NCI-H460 (cell line): ENCODE measurements at places on chromosomes 13 and 19. TPM values are rescaled to one million over a fixed set of nuclear protein-coding genes. Genes with fewer than 3 reads are reported as not detected.

DNA sequence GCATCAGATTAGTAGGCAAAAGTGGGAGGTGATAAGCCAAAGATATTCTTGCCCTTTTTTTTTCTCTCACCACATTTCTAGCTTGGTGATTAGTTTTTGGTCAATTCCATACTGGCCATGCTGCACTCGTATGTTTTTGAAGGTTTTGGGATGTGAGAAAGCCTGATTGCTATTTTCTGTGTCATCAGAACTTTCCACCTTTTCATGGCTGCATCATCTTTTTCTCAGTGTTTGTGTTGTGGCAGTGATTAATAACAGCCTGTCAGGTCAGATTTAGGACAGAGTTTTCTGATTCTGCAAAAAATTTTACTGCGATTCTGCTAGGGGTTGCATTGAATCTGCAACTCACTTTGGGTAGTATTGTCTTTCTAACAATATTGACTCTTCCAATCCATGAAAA, 32.9 kb downstream of the PSG1 start:
- no peak for DNase-seq

DNA sequence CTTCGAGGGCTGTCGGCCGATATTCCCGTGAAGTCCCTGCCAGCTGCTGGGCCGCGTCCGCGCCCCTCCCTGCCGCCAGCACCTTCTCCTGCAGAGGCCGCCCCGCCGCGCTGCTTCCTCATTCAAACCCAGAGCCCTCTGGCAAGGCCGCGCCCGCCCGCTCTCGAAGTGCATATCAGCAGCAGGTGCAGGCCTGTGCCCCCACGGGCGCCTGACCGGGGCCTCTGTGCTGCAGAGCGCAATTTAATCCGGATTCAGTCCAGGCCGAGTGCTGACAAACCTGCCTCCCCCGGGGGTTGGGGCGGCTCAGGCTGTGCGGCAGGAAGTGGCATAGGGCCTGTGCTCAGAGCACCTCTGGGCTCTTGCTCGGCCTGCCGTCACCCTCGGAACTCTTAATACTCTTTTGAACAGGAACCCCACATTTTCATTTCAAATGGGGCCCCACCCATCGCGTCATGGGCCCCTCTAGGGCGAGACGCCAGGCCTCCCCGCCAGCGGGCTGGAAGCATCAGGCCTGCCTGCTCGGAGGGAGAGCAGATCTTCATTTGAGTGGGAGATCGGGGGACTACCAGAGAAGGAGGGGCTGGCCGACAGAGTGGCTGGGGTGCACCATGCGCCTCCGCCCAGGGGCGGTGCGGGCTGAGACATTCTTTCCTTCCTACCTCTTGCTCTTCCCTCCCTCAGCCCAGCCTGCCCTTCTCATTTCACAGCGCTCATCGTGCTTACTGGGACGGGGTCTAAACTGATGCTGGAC, 125.7 kb downstream of the TNFRSF19 start:
- DNase-seq: no peak

Gene ZNF835
- not detected in 2 replicates for total RNA-seq

GRCh38 chr19:41652250-41652649, 25.4 kb upstream of the CEACAM4 start:
- DNase-seq: no peak

DNA sequence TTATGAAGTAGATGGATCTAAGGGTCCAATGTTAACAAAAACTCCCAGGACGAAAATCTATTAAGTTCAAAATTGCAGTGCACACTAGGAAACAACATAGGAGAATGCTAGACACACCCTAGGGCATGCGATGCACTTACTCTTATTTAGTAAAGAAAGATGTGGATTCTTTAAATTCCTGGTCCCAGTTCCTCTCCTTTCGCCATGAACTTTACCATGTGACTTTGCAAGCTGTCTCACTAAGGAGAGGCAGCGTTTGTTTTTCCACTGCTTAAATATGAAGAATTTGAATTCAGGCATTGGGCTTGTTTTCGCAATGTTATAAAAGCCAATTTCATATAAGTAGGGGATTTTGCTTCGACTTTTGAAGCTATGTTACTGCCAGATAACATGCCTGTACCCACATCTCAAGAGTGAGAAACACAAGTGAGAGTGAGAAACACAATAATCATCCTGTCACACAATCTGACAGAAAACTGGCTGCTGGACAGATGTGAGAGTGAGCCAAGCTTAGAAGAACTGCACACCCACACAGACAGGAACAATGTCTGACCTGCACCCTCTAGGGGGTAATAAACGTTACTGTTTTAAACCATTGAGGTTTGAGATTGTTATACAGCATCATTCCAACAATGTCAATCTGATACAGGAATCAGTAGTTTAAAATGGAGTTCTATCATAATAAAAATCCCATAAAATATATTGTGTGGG, 1308.4 kb downstream of the SLITRK5 start:
- no peak for DNase-seq

- peak; percentile 99 for DNase-seq
These were observed at the start of gene PLEKHG2 for GRCh38 chr19:39412100-39412866. PLEKHG2 (plus strand) TSS chr19:39412669; CDS start chr19:39414087, 1,418 bp downstream.

GRCh38 chr13:67069117-67069767, 160.9 kb downstream of the PCDH9 start:
- DNase-seq: no peak

- DNase-seq: no peak
These were observed 211.9 kb downstream of the OLFM4 start for GRCh38 chr13:53240401-53241025.

DNA sequence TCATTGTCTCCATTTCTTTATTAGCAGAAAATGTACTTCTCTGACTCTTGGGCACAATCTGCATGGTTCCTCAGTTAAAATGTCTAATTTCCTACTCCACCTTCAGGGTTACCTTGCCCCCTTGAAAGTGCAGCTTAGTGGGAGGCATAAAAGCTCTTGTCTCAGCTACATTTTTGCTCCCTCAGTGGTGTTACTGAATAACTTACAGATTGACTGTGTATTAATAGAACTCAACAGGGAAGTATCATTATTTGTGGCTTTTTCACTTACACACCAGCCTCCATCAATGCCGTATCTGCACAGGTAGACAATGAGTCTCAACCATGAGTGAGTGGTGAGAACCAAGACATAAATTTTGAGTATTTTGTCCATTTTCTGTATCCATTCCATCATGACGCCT, 456.2 kb upstream of the MIR17HG start:
- DNase-seq: no peak

DNA sequence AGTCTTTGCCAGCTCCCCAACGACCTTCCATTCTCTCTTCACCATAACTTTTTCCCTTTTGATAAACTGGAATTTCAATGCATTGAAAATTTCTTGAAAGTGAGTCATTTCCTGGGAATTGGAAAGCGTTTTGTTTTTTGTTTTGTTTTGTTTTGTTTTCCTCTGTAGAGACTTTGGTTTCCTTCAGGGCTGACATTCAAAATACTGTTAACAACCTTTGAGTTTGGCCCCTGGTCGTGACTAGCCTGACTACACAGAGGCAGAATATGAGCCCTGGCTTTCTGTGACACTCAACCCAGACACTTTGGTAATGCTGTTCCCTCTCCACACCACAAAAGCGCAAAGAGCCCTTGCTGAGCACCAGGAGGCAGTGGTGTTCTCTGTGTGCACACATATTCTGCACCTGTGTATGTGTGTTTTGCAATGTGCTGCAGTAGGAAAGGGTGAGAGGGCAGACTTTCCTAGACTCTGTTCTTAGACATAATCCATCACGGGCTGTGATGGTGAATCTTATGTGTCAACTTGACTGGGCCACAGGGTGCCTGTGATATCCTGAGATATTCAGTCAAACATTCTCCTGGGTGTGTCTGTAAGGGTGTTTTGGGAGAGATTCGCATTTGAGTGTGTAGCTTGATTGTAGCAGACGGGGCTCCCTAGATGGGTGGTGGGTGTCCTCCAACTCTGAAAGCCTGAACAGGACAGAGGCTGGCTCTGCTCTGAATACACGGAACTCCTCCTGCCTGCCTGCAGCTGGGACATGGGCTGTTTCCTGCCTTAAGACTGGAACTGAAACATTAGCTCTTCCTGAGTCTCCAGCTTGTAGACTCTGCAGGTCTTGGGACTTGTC, 29.5 kb upstream of the ANKRD10 start:
- DNase-seq: peak; percentile 30

GRCh38 chr13:46874006-46874405, 22.8 kb downstream of the HTR2A start:
- DNase-seq: no peak

Gene RUBCNL
- total RNA-seq: 0.35 and 1.2 TPM in 2 replicates

DNA sequence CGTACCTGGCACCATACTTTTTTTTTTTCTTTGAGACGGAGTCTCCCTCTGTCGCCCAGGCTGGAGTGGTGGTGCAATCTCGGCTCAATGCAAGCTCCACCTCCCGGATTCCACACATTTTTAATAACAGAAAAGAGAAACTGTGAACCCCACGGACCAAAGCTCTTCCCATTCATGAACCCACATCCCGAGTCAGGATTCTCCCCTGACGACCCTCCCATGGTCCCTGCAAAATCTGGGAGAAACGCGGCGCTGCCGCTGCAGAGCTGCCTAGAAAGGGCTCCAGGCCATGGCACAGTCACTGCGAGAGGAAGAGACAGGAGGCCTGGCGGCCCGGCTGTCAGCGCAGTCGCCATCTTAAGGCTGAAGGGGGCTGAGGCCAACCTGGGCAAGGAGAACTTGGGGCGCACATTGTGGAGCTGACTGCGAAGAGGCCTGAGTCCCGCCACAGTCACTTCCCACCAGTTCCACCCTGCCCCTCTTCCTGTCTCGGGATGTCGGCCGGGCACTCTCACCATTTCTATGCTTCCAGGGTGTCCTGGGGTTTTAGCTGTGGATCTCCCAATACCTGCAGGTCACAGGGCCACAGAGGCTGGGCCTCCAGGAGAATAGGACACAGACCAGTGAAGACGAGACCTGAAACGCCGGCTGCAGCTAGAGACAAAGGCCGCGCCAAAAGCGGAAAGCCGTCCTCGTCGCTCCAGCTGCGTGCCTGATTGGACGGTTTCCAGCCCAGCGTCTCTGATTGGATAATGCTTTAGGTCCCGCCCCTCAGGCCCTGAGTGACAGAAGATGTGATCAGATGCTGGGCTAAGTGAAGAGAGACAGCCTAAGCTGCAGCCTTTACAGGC, 71.0 kb downstream of the ZNF486 start:
- DNase-seq: no peak

Gene IGFL1
- total RNA-seq: not detected in 2 replicates

Gene CATSPERD
- total RNA-seq: not detected in 2 replicates

DNA sequence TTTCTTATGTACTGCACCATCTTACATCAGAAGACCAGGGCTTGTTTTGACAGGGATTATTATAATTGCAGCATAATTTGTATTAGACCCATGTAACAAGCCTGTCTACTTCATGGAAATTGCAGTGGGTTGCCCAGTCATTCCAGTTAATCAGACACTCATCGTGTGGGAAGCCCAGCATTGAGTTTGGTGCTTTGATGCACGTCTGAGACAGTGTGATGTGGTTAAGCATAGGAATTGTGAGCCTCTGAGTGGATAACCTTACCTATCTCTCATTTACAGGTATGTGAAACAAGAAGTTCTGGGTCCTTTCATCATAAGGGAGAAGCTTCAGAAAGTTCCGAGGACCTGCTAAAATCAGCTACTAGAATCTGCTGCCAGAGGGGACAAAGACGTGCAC, 12.8 kb downstream of the RGCC start:
- no peak for DNase-seq

Gene CBY2
- total RNA-seq: 0.81 and 1.1 TPM in 2 replicates

DNA sequence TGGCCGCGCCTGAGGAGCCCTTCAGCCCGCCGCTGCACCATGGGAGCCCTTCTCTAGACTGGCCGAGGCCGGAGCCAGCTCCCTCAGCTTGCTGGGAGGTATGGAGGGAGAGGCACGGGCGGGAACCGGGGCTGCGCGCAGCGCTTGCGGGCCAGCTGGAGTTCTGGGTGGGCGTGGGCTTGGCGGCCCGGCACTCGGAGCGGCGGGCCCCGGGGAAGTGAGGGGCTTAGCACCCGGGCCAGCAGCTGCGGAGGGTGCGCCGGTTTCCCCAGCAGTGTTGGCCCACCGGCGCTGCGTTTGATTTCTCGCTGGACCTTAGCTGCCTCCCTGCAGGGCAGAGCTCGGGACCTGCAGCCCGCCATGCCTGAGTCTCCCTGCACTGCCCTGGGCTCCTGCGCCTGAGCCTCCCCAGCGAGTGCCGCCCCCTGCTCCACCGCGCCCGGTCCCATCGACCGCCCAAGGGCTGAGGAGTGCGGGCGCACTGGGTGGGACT, 1890.0 kb upstream of the PCDH20 start:
- no peak for DNase-seq

DNA sequence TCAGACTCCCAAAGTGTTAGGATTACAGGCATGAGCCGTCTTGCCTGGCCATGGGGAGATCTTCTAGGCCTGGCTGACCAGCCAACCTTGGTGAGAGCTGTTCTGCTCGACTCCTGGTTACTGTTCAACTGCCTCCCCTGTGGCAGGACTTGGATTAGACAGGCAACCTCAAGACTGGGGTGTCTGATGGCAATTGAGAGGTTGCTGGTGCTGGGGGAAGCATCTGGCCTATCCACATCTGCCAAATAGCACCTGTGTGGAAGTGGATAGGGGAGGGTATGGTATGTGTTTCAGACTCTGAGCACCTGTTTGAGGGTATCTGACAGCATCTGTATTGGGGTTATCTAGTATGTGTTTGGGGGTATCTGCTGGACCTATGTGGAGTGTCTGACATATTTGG, 44.7 kb downstream of the ARHGEF18 start:
- no peak for DNase-seq

GRCh38 chr13:111282425-111282824, 38.0 kb upstream of the TEX29 start:
- no peak for DNase-seq

Gene MAG
- total RNA-seq: not detected in 2 replicates

GRCh38 chr19:12287958-12288500, 6.7 kb downstream of the ZNF44 start:
- DNase-seq: no peak

DNA sequence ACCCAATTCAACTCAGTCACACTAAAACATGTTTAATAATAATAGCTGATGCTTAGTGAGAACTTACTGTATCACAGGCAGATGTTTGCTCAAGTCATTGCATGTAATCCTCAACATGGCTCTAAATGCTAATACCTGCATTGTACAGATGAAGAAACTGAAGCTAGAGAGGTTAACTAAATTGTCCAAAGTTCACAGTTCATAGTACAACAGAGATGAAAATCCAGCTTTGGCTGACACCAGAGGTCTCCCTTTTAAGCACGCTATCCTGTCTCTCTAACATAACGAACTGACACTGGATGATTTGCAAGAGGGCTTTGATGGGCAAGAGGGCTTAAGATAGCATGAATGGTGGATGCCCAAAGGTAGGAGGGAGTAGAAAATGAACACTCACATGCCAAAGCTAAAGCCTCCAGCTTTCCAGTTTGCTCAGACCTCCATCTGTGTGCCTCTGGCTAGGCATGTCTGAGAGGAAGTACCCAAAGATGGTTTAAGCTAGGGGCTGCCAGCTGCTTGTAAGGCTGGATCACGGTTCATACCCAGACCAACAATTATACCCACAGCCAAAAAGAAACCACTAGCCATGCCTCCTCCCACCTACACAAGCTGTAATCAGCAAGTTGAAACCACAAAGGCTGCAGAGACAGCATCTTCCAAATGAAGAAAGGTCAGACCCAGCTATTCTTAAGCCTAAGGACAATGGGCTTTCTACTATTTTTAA, 196.9 kb upstream of the UBL3 start:
- no peak for DNase-seq
